ENCODE measurements at places on chromosomes 6 and 20.

GRCh38 chr20:8798505-8798904 lies 270.4 kb upstream of the PLCB4 start:
- no peak for DNase-seq

GRCh38 chr20:59134182-59134581 lies 29.4 kb upstream of the ZNF831 start:
- DNase-seq = no peak

- no peak for DNase-seq
Observed at GRCh38 chr6:16466800-16467553, 228.6 kb downstream of the GMPR start.

DNA sequence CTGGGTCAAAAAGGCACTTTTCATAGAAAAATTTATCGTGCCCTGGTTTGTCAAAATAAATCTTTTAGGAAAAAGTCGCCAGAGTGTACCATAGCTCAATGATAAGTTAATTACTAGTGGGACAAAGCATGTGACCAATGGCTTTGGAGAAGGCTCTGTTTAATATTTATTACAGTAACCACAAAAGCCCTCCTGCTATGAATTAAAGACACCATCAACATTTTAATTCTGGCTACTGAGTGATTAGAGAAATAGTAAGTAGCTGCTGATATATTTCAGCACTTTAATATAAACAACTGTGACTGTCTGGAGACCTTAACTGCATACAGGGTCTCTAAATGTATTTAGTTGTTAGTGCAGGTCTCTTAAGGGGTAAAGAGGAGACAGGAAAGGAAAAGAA lies 38.3 kb downstream of the KIF13A start:
- no peak for DNase-seq

DNA sequence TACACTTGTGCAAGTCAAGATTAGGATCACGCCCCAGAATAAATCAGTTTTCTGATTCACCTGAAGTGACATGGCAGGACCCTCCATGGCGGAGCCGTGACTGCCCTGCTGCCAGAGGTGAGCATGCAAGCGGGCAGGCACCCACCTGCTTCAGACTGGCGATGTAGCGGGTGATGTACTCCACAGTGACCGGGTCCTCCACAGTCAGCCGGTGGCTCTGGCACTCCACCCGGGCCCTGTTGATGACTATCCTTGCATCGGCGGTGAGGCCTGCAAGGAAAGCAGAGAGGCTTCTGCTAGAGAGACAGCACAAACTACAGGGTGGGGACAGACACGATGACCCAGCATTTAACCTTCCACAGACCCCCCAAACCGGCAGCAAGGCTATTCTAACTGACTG lies 3.6 kb downstream of the PSMA7 start:
- DNase-seq = no peak

DNA sequence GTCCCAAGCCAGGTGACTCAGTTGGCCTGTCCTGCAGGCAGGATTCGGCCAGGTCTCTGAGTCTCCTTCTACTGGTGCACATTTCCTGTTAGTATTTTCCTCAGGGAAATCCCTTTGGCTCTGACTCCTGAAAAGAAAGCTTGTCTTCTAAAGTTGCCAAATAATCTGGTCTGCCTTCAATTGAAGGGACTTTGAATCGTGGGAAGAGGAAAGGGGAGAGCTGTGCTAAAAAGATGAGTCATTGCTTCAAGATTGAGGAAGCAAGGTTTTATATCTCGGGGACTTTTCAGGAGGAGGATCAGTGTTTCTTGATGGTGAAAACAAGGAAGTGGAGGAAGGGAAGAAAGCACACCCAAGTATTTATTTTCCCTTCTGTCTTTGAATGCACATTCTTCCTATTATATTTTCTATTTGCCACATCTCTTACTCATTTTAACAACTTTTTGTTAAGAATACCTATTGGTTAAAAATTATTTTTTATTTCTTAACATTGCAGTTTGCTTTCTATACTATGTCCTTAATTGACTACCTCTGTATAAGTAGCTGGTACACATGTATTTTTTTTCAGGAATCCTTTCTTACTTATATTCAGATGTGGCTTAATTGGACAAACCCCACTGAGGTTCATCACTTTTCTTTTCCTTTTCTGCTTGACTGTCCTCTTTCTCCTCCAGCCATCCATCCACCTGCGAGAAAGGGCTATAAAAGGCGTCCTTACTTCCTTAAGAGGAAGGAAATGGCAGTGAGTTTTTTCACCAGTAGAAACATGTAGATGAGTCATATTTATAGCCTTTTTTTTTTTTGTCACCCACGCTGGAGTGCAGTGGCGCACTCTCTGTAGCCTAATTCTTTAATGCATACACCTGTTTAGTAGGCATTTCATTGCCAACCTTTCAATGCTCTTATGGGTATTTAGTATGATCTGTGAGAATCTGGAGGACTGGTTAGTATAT lies 15.0 kb upstream of the IFNGR1 start:
- DNase-seq = peak; percentile 37

- no peak for DNase-seq
Observed at GRCh38 chr6:33957892-33958525, 154.2 kb upstream of the MLN start.

GRCh38 chr20:8573686-8574085 lies 441.6 kb downstream of the PLCB1 start:
- no peak for DNase-seq

DNA sequence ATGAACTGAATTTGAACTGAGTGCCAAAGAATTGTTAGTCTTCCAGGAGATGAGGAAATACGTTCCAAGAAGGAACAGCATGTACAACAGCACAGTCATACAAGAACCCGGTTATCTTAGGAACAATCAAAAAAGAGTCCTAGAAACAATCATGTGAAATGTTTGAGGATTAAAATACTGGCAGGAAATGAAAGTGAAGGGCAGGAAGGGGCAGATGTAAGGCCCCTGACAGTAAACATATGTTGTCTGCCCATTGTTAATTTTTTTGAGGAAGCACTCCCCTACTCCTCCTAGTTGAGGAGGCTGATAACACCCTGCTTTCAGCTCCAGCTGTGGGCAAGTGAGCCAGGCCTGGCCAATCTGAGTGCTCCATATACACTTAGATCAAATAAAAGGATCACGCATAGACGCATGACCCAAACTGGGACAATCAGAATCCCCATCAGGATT lies 220.9 kb downstream of the HACE1 start:
- no peak for DNase-seq

- DNase-seq = no peak
Observed at GRCh38 chr20:44572551-44573500, 9.6 kb upstream of the PKIG start.

DNA sequence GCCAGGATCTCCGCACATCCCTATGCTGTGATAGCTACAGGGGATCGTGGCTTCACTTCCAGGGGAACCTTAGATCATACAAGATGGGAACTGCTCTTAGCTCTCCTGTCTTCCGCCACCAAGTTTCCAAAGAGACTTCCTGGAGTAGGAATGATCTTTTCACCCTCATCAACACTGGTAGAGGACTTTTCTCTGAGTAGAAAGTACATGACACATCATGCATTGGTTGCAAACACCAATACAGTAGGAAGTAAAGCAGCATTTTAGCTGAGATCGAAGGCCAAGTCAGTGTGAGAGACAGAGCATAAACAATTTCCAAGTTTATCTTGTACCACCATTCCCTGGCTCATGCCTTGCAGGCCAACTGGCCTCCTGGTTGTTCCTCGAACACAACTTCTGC lies 113.1 kb upstream of the NEDD9 start:
- no peak for DNase-seq

DNA sequence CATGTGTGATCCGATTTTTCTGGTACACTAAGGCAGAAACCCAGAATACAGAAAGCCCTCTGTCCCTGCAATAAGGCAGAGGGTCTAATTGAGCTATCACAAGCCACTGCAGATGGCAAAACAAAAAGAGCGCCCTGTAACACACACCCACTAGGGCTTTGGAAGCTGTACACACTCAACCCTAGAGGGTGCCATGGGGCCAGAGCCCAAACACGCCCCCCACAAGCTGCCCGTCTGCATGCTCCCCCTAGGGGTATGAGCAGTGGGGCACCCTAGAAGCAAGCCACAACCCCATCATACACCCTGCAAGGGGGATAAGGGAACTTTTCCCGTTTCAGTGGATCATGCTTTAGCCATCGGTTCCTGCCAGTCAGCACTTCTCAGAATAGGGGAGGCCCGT lies 62.2 kb upstream of the PDE10A start:
- no peak for DNase-seq

DNA sequence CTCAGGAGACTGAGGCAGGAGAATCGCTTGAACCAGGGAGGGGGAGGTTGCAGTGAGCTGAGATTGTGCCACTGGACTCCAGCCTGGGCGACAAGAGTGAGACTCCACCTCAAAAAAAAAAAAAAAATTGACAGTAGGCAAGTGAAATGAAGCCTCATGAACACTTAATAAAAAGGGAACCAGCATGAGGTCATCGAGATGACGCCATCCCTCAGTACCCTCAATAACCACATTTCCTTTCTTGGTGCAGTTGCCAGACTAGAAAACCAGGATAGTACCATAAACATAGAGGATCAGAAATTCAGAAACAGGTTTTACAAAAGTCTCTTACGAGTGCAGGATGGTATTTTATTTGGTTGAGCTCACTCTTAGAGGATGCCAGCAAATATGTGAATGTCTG lies 584.1 kb downstream of the MAFB start:
- no peak for DNase-seq

GRCh38 chr6:25314509-25315175 lies 35.5 kb downstream of the CARMIL1 start:
- no peak for DNase-seq

GRCh38 chr6:117919775-117920729 lies 13.0 kb downstream of the SLC35F1 start:
- DNase-seq = no peak

- DNase-seq = no peak
Observed at GRCh38 chr6:80714513-80714912, 608.0 kb downstream of the BCKDHB start.

DNA sequence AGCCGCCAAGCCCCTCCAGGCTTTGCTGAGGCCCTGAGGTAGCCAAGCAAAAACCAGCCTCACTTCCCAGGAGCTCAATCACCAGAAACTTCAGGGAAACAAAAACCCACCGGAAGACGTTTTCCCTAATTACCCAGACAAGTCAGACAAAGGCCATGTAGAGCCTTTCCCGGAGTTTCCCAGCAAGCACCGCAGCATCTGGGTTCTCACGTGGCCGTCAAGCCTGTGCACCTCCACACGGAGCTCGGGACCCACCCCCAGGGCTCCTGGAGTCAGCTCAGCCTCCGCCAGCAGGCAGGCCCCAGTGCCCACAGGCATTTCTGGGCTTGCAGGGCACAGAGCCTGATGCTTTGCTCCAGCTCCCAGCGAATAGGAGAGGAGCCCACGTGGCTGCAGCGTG lies 10.1 kb upstream of the MRGBP start:
- no peak for DNase-seq

DNA sequence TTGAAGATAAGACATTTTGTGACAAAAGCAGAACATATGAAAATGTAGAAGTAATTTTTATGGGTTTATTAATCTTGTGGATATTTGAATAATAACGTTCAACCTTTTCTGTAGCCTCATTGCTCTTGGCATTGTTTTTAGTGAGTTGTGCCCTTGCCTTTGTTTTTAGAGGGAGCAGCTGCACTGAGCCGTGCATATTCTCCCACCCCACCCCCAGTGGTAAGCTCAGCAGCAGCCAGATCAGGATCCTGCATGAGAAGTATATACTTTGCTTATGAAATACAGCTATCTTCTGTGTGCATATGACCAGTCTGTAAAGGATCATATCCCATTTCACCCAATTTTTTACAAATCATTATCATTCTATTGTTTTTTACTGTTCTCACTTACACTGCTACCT lies 184.2 kb downstream of the COL9A1 start:
- no peak for DNase-seq

GRCh38 chr20:44537993-44538392 lies 16.1 kb upstream of the SERINC3 start:
- no peak for DNase-seq

DNA sequence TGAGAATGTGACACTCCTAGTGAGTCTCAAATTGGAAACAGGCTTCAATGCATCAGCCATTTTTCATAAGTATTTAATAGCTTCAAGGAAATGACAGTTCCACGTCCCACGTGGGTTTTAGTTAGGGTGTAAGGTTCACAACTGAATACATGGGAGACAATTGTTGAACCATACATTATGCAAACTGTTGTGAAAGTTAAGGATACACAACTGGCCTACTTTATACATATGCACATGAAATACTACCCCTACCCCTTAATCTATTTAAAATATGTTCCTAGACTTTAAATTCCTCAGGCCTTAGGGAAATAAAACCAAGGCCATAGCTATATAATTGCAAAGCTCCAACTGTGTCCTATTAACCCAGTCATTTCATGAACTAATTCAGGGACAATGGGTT lies 436.1 kb downstream of the BTBD3 start:
- no peak for DNase-seq

- DNase-seq = peak; percentile 47
Observed at GRCh38 chr20:56974499-56975250, 291.8 kb downstream of the BMP7 start.

DNA sequence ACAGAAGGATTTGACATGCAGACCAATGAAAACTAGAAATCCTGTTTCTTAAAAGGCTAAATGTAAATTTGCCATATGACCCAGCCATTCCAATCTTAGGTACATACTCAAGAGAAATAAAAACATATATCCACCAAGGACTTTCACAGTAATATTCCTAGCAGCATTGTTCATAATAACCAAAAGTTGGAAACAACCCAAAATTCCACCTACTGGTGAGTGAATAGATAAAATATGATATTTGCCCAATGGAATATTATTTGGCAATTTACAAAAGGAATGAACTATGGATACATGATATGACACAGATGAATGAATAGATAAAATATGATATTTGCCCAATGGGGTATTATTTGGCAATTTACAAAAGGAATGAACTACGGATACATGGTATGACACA lies 22.7 kb downstream of the MTCL3 start:
- DNase-seq = no peak

GRCh38 chr6:52210227-52210626 lies 24.1 kb downstream of the IL17A start:
- DNase-seq = no peak

GRCh38 chr6:2436410-2437154 lies 191.2 kb upstream of the GMDS start:
- no peak for DNase-seq

DNA sequence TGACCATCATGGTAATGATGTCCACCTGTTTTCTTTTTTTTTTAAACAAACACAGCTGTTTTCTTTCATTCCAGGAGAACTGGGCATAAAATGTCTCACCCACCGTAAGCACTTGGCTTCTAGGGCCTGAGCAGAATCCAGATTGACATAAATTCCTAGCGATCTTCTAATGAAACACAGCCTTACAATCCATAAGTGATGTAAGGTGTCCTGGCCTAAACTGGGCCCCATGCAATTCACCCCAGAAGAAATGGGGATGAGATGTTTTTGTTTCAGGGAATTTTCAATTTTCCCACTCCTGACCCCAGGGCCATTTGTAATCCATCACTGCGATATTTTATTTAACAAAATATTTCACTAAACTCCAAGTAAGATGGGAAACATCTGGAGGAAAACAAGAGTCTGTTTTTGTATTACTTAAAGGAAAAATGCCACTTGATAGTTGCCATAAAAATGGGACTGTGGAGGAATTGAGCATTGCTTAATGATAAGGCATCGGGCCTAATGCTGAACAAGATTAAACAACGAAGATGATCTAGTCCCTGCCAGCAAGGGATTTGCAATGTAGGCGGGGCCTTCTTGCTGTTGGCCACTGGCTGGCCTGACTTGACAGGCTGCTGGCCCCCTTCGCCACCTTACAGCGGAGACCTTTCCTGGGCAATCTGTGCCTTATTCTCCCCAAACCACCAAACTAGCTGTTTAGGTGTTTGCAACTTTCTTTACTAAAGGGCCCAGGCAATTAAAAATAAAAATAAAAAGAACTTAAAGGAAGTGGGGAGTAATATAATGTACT lies 183.7 kb downstream of the CD109 start:
- no peak for DNase-seq

- DNase-seq = no peak
Observed at GRCh38 chr6:84675651-84676050, 88.7 kb downstream of the TBX18 start.

All from brain pericyte (primary cell).